NCI-H524 treated with DMSO at 0.1 percent for 48 hours (cell line): ENCODE measurements at places on chromosomes 11 and 22.

GRCh38 chr11:114447444-114447843 is 8.2 kb downstream of the REXO2 start:
- no peak for DNase-seq

GRCh38 chr11:44565211-44565952 is at the start of gene CD82:
Gene CD82, plus strand, starts transcription at chr11:44565663. Its CDS starts 29,000 bp downstream, at chr11:44594663.
- DNase-seq: peak; percentile 79

- no peak for DNase-seq
Observed at GRCh38 chr11:20824773-20825172, 155.4 kb downstream of the NELL1 start.

GRCh38 chr11:130913268-130913667 is 3.0 kb downstream of the SNX19 start:
- no peak for DNase-seq

DNA sequence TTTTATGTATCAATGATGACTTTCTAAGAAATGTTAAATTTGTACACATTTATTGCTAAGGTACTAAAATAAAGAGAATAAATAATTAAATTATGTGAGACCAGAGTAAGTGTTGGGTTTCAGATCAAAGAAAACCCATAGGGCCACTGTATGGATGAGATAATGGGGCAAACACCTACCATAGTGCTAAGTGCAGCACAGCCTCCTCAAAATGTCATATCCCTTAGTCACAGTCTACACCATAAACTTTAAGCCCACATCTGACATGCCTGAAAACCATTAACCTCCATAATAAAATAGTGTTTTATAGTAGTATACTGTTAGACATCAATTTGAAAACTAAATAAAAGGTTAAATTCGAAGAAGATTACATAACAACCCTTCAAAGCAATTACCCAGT is 37.5 kb downstream of the SESN3 start:
- DNase-seq: no peak

GRCh38 chr11:44883277-44883676 is 67.4 kb downstream of the TP53I11 start:
- DNase-seq: no peak

GRCh38 chr11:117668321-117668751 is 128.7 kb downstream of the DSCAML1 start:
- DNase-seq: no peak

DNA sequence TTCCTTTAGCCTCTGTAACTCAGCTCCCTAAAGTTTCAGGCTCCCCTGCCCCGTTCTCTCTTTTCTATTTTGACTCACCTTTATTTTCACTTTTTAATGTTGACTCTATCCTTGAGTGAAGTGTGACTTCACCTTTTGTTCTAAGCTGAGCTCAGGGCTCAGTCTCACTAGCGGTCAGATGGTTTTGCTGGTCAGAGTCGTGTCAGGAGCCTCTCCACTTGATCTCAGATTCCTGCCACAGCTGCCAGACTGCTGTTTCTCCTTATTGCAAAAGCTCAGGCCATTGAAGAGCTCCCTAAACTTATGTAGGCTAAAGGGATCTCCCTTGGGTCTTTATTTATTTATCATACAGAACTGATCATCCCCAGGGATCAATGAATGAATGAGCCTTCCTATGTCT is 13.7 kb upstream of the POU2AF2 start:
- no peak for DNase-seq

GRCh38 chr11:44306052-44306917 is 3.7 kb downstream of the ALX4 start:
- DNase-seq: no peak

DNA sequence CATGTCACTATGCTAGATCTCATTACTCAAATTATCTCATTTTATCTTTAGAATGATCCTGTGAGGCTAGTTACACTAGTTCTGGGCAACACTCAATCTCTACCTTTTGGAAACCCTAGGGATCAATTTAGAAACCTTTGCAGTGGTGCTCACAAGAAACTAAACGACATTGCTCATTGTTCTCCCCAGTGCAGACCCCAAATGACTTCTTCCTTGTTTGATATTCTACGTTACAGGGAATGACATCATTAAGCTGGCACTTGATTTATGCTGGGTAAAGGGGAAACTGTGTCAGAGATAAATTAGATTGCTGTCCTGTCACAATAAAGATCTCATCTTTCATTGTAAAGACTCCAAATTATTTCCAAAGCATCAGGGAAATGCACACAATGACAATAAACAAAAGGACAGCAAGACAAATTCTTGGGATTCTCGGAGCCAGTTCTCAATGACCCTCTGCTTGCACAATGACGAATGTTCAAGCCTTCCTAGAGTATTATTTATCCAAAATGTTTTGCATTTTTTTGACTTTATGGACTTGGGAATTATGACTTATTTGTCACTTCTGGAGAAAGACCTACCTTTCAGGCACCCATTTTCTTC is 1121.8 kb upstream of the TENM4 start:
- DNase-seq: no peak

- no peak for DNase-seq
Observed at GRCh38 chr22:38129021-38129420, 18.5 kb upstream of the BAIAP2L2 start.

- DNase-seq: no peak
Observed at GRCh38 chr22:48677168-48677520, 1150.5 kb downstream of the BRD1 start.

GRCh38 chr22:36727927-36728488 is 24.5 kb upstream of the CACNG2 start:
- DNase-seq: no peak

GRCh38 chr11:22670830-22671229 is 4.4 kb downstream of the GAS2 start:
- DNase-seq: no peak

GRCh38 chr11:27234043-27234668 is 128.9 kb downstream of the CCDC34 start:
- peak; percentile 88 for DNase-seq

- no peak for DNase-seq
Observed at GRCh38 chr22:41766476-41766875, 34.0 kb upstream of the CCDC134 start.

GRCh38 chr11:16361108-16361865 is 4.9 kb upstream of the SOX6 start:
- no peak for DNase-seq

DNA sequence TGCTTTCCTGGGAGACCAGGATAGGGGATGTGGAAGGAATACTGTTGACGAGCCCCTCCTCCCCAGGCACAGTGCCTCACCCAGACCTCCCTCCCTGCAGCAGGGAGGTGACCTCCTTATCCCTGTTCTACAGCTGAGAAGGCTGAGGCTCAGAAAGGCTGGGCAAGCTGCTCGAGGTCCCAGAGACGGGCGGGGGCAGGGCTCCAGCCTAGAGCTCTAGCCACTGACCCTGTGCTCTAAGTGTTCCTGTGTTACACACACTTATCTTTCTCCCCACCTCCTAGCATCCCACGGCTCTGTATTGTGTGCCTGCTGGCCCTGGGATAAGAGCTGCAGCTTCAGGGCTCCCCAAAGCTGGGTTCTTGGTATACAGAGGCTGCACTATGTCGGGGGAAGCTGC is 7.9 kb downstream of the CCDC134 start:
- no peak for DNase-seq

GRCh38 chr11:112404112-112404511 is 143.5 kb upstream of the PLET1 start:
- DNase-seq: no peak

DNA sequence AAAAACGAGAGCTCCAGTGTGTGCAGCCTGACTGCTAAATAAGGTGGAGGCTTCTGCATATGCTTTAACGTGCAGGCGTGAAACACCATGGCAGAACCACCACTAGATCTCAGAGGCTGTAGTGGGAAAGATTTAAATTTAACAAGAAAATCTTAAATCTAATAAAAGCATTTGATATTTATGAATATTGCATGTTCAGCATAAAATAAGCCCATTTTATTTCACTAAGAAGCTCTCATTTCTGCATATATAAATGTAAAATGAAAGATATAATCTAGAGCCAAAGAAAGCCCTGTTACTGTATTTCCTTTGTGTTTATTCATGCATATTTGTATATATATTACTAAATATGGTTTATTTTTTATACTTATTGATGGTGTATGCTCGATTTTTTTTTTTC is 188.3 kb downstream of the DDX10 start:
- DNase-seq: no peak

DNA sequence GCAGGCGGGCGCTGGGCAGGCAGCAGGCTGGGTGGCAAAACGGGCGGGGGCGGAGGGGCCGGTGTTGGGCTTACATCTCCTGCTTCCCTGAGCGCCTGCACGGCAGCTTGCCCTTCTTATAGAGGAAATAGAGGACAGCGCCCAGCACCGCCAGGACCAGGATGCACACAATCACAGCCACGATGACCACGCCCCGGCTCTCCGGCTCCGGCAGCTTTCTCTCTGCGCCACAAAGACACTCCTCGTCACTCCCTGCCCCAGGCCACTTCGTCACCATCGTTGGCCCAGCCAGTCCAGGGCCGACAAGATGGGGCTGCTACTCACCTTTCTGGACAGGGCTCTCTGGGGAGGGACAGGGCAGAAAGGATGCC is 6.3 kb downstream of the MCAM start:
- DNase-seq: no peak

DNA sequence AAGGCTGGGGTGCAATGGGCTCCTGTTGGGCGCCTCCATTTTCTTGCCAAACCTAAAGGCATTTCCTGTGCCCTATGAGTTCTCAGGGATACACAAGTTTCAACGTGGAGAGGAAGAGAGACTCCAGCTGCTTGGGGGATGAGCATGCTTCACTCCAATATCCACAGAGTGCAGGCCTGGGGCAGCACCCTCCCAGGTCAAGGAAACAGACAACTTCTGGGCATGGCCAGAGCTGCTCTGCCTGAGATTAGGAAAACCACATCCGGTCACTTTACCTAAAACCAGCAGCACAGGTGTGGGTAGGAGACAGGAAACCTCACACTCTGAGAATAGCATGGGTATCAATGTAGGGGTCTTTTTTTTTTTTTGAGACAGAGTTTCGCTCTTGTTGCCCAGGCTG is 28.7 kb downstream of the TMEM184B start:
- DNase-seq: no peak

DNA sequence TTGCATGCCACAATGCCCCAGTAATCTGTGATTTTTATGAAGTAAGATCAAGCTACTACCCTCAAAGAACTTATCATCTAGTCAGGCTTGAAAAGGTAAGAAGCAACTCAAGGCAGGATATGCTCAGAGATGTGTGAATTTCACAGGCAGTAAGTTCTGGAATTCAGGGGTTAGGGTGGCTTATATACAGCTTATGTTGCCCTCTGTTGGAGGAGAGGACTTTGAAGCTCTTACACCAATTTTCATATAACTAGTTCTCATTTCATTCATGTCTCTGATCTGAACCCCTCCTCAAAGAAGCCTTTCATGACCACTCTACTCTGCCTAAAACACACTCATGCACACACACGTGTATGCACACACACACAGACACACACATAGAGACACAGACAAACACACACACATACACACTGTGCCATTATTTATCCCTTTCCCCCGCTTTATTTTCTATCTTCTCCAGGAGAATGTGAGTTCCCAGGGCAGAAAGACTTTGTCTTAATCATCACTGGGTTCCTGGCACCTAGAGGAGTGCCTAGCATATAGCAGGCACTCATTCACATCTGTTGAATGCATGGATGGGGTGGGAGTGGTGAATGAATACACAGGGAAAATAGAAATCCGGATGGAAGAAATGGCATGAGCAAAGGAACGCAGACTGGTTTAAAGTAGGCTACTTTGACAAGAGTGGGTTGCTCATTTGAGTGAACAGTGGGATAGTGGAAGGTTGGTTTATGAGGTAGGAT is 220.7 kb upstream of the ZBED5 start:
- DNase-seq: no peak

- no peak for DNase-seq
Observed at GRCh38 chr11:43135966-43136534, 175.7 kb upstream of the API5 start.

DNA sequence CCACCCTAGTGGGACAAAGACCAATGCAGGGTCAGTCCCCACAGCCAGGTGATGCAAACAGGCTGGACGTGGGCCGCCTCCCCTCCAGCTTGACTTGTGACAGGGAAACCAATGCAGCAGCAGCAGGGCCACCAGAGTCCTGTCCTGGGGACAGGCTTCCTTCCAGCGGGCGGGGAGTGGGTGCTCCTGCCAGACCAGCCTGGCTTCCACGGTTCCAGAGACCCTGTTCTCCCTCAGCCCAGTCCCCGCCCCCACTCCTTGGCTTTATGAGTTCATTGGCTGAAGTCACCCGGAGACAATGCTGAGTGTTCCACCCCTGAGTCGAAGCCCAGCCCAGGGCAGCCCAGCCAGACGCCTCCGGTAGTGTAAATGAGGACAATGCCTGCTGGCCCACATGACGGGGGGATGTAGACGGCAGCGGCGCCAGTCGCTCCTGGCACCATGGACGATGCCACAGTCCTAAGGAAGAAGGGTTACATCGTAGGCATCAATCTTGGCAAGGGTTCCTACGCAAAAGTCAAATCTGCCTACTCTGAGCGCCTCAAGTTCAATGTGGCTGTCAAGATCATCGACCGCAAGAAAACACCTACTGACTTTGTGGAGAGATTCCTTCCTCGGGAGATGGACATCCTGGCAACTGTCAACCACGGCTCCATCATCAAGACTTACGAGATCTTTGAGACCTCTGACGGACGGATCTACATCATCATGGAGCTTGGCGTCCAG is at the start of gene TSSK2:
TSSK2 (plus strand) TSS at position 350 of the 726 bp plus-strand sequence; CDS start at position 442, 92 bp downstream.
- no peak for DNase-seq

DNA sequence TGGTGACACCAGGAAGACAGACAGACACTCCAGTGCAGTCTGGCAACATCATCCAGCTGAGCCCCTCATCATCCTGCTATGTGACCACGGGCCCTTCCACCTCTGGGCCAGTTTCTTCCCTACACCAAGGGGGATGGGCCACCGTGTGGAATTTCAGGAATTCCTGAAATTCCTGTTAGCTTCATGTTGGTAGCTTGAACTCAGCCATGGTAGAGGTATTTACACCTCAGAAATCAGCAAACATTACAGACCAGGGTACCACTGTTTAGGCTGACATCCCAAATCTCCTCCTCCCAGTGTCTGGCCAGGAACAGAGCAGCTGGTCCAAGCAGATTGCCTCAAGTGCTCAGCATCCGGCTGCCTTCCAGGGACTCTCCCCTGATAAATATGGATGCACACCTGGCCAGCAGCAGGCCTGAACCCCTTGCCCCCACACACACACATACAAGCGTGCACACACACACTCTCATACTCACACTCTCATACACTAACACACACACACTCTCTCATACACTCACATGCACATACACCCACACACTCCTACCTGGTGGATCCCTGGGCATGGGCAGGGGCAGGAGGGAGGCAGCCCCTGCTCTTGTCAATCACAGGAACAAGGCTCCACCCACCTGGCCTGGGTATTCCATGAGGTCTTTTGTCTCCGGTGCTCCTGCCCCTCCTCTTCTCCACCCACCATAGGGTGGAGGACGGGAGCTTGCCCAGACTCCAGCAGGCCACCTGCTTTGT is 85.2 kb downstream of the BUD13 start:
- DNase-seq: peak; percentile 88
